ENCODE measurements at places on chromosomes 6 and 20.
A peak's percentile ranks its signal among the peaks of the same experiment; 100 is the strongest.

DNA sequence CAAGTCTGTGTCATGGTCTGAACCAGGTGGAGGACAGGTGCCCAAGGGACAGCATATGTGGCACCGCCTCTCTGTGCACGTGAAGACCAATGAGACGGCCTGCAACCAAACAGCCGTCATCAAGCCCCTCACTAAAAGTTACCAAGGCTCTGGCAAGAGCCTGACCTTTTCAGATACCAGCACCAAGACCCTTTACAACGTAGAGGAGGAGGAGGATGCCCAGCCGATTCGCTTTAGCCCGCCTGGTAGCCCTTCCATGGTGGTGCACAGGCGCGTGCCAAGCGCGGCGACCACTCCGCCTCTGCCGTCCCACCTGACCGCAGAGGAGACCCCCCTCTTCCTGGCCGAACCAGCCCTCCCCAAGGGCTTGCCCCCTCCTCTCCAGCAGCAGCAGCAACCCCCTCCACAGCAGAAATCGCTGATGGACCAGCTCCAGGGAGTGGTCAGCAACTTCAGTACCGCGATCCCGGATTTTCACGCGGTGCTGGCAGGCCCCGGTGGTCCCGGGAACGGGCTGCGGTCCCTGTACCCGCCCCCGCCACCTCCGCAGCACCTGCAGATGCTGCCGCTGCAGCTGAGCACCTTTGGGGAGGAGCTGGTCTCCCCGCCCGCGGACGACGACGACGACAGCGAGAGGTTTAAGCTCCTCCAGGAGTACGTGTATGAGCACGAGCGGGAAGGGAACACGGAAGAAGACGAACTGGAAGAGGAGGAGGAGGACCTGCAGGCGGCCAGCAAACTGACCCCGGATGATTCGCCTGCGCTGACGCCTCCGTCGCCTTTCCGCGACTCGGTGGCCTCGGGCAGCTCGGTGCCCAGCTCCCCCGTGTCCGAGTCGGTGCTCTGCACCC lies 109.5 kb upstream of the RAB32 start:
- no peak for DNase-seq

DNA sequence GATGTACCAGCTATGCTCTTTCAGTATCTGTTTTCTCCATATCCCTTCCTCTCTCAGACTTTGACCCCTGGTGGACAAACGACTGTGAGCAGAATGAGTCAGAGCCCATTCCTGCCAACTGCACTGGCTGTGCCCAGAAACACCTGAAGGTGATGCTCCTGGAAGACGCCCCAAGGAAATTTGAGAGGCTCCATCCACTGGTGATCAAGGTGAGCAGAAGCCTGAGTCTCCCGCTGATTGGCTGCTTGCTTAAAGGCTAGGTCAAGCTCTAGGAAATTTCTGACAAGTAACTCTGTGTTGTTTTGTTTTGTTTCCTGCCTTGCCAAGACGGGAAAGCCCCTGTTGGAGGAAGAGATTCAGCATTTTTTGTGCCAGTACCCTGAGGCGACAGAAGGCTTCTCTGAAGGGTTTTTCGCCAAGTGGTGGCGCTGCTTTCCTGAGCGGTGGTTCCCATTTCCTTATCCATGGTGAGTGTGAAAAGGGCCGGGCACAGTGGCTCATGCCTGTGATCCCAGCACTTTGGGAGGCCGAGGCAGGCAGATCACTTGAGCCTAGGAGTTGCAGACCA lies 28.6 kb downstream of the C6orf89 start:
- peak; percentile 58 for DNase-seq

DNA sequence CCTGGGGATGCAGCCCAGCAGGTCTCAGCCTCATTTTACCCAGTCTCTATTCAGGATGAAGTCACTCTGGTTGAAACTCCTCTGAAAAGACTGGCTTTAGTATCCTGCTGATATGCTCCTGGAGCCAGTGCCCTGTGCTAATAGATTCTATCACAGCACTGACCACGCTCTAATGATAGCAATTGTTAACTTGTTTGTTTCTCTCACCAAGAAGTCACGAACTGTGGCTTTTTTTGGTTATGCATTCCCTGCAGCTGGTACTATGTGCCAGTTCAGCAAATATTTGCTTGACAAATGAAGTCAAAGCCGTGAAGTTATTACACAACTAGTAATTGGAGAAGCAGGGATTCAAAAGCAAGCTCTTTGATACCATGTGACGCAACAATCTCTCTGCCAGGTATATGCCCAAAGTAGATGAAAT lies 754.6 kb downstream of the KIF16B start:
- DNase-seq, result no peak

DNA sequence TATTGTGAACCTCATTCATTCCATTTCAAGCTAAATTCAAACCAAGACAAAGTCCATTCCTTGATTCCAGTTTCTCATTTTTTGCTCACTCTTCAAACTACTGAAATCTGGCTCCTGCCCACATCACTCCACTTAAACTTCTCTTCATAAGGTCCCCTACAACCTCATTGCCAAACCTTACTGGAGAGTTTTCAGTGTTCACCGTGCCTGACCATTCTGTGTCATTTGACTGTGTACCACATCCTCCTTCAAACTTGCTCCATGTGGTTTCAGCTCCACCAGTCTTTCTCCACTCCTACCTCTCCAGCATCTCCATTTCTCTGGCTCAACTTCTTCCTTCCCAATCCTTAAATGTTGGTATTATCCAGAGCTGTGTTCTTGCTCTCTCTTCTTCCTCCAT lies 38.5 kb upstream of the TAB2 start:
- DNase-seq, result no peak

GRCh38 chr20:63501818-63502670 lies 3.2 kb upstream of the EEF1A2 start:
- DNase-seq, result no peak

- DNase-seq, result no peak
These were observed 60.0 kb downstream of the CPNE5 start for GRCh38 chr6:36779227-36779626.

DNA sequence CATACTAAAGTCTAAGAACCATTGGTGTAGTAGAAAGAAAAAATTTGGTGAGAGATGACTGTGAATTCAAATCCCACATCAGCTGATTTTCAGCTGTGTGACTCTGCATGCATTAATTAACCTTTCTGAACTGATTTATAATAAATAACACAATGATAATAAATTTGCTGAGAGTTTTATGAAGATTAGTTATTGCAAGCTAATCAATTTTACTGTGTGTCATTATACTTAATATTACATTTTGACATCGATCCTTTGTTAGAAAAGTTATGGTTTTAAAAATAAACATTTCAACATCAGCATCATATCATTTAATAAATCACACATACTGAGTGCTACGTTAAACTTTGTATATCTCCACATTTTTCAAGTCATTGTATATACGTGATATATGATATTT lies 599.7 kb upstream of the MMS22L start:
- DNase-seq, result no peak

DNA sequence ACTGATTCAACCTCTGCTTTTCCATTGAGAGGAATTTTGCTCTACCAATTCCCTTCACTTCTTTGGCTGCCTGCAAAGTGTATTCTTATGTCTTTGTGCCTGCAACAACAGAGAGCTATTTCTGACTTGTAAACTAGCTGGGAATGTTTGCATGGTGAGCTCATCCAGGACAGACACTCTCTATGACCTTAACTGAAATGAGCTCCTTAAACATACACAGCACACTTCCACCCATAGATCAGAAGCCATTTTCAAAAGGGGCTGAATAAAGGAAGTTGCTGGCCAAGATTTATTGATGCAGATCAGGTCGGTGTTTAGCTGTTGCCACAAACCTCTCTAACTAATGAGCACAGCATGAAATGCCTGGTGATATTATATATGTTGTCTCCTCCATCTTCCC lies 377.7 kb downstream of the BTBD9 start:
- DNase-seq, result no peak

DNA sequence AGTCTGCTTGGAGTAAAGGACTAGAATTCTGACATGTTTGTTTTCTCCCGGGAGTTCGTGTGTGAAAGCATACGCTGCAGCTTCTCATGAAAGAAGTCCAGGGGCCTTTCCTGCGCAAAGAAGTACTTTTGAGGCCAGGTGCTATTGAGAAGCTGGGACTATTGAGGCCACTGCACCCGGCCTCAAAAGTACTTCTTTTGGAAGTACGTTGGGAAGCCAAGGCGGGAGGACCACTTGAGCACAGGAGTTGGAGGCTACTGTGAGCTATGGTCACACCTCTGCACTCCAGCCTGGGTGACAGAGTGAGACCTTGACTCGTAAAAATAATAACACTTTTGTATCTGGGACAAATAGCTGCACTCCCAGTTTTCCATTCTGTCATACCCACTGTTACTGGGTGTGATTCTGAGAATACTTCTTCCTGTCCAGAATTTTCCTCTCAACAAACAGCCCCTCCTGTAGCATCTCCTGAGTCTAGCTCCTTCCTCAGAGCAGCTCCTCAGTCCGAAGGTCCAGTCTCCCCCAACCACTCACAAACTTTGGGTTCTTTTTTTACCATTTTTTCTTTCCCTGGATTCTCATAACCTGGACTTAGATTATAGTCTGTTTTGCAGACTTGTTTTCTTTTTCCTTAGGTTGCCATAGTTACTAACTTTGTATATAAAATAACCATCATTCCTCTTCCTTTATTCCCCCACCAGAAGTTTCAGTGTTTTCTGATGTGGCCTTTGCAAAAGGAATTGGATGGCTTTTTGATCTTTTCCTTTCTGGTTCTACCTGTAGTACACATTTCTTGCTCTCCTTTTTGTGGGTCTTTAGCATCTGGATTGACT lies 12.7 kb downstream of the STK35 start:
- no peak for DNase-seq

DNA sequence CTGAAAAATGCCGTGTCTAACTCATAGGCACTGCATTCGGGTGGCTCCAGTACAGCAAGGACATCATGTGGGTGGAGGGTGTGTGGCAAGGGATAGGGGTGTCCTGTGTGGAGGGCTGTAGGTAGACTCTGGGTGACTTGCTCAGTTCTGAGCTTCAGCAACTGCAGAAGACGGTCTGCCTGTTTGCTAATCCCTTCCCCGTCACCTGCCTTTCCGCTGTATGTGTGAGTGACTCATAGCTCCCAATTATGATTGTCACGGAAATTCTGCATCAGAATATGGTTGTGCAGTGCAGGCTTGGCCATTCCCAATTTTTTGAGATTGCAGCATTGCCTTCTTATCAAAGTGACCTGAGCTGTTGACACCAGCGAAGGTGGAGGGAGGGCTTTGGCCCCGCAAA lies 174.3 kb downstream of the CDH4 start:
- no peak for DNase-seq

GRCh38 chr6:33088258-33088930 lies 12.6 kb downstream of the HLA-DPB1 start:
- no peak for DNase-seq

- DNase-seq, result no peak
These were observed 20.7 kb downstream of the ZKSCAN3 start for GRCh38 chr6:28370440-28370839.

DNA sequence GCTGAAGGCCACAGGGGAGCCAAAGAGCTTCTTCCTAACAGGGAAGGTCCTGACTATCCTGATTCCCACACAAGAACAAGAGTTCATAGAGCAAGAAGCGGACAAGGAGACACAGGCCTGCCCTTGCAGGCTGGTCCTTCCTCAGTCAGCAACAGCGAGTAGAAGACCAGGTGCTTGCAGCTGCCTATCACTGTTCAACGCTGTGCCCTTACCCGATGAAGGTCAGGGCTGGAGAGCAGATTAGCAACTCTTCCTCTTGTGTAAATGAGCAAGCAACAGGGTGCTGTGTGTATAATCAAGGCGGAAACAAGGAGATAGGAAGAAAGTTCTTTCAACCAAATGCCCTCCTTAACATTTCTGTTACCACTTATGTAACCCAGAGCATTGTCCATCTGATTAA lies 115.3 kb upstream of the SPACA1 start:
- DNase-seq, result no peak

GRCh38 chr20:63129376-63129965 lies 86.5 kb downstream of the YTHDF1 start:
- no peak for DNase-seq

DNA sequence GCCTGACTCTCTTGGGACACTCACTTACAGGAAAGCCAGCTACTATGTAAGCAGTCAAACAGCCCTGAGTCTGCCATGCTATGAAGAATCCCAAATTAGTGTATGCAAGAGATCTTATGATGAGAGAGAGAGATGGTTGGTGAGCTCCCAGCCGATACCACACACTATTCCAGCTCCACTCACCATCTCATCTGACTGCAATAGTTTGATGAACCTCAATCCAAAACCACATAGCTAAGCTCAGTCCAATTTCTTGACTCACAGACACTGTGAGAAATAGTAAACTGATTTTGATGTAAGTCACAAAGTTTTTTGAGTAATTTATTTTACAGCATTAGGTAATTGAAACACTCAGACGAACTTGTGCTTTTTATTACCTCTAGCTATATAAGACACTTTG lies 441.4 kb downstream of the COL12A1 start:
- no peak for DNase-seq

- DNase-seq, result no peak
These were observed 103.0 kb upstream of the KCNK16 start for GRCh38 chr6:39425346-39426072.

GRCh38 chr20:5002077-5002413 lies 735 bp upstream of the SLC23A2 start:
- no peak for DNase-seq

DNA sequence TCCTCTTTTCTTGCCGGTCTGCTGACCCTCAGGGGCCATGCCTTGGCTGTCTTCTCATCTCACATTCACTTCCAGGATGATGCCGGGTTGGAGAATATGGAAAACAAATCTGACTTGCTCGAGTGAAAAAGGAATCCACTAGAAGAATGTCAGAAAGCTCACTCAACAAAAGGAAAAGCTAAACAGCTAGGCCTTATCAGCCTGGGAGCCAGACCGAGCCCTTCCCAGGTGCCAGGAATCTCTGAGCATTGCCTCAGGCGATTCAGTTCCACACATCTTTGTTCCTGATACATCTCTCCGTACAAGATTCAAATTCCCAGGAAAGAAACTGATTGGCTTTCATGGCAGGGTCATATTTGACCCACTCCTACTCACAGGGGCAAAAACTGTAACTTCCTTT lies 9.2 kb upstream of the OSER1 start:
- no peak for DNase-seq

GRCh38 chr6:163708466-163708865 lies 293.9 kb downstream of the QKI start:
- no peak for DNase-seq
